NCI-H226 (cell line): ENCODE measurements at places on chromosomes 1 and 21.

DNA sequence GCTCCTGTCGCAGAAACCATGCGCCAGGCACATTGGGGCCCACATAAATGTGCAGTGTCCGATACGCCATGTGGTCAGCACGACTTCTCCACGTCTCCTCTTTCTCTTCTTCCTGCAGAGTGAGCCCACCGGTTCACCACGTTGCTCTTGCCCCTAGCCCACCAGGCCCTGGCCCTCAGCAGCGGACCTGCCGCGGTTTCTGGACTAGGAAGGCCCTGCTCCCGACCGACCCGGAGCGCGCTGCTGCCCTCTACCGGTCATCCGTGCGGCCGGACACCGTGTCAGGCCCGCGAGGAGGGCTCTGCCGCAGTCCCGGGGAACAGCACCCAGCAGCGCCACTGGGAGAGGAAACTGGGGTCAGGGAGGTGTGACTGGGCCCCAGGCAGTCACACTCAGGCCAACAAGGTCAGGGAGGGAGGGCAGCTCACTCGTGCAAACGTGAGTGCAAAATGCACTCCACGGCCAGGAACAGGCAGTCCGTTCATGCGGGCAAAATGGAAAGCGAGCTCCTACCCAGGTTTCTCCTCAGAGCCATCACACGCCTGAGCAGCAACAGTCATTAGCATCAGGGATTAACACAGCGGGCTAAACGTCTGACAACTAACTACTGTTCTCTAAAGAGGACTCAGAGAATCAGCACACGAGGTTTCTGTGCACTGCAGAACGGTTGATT is 13.7 kb downstream of the TLR5 start:
- no peak for DNase-seq

DNA sequence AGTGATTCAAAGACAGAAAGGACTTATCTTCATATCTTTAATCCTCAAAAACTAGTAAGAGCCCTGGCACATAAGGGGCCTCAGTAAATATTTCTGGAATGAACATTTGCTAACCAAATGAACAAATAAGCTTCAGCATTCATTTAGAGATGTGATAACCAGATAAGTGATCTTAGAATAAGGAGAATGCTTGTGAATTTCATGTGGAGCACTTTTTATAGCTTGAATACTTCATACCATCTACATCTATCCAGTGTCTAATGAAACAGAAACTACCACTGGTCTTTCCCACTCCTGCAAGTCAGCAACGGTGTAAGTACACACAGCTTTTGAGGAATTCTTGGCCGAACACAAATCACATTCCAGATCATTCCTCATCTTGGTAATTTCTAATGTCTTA is 38.5 kb downstream of the EDEM3 start:
- DNase-seq = no peak

DNA sequence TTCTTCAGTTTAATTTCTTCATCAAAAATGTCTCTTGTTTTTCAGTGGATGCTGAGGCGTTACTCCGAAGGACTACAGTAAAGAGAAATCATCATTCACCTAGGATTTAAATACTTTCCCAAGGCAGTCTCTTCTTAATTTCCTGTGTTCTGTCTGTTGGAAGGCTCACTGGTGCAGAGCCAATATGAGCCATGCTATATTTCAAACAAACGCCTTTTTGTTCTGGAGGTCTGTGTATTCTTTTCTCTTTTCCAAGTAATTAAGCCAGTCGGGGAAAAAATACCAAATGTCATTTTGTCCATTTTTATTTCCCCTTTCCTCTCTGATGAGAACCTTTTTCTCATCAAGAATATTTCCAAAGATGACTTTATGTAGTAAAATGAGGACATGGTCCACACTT is 206.5 kb downstream of the RWDD3 start:
- DNase-seq = no peak

- no peak for DNase-seq
These were observed 90.4 kb downstream of the NPHP4 start for GRCh38 chr1:5901841-5902240.

DNA sequence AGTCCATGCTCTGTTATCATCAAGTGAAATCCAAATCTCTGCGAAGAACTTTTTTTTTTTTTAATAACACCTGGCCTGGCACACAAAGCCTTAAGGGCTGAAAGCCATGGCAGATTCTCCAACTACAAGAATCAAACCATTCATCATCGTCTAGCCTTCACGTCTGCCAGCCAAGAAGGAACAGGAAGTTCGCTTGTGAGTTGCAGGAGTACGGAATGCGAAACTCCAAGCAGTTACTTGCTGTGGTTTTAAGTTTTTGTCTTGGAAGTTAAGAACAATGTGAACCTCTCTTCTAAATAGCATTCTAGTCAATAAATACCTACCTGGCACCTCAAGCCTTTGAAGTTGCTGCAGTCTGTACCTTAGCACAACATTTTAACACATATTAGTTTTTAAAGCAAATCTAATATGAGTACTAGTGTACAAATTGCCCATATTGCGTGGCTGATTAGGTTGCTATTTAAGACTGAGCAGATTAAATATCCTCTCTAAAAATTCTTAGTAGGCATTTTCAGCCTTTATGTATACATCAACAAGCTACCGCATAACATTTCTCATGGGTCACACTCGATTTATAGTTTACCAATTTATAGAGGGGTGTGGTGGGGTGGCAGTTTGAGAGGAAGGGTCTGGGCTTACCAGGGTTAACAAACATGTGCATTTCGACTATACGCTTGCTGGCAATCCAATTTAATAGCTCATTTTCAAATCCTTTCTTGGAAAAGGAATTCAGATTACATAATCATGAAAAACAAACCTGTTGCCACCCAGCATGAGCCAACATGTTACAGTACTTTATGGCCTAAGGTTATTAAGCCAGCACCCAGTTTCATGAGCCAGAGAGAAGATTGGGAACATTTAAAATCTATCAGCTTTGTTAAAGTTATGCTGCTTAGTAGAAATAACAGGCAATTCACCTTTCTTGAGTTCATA is 22.2 kb upstream of the PTPN14 start:
- DNase-seq = peak; percentile 67

DNA sequence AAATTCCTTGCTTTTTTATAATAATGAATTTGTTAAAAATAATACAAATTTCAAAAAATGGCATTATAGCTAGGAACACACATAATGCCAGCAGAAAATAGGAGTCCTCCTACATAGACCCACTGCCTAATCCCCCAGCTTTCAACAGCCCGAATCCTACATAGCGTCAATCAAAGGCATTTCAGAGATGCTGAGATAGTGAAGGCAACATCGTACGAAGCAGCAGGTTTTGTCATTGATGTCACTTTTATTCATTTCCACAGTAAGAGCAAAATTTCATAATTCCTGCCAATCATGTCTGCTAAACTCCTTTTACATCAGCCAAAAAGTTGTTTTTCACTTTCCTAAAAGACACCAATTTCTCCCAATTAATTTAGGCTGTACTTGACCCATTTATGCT is 94.1 kb downstream of the GREM2 start:
- no peak for DNase-seq

DNA sequence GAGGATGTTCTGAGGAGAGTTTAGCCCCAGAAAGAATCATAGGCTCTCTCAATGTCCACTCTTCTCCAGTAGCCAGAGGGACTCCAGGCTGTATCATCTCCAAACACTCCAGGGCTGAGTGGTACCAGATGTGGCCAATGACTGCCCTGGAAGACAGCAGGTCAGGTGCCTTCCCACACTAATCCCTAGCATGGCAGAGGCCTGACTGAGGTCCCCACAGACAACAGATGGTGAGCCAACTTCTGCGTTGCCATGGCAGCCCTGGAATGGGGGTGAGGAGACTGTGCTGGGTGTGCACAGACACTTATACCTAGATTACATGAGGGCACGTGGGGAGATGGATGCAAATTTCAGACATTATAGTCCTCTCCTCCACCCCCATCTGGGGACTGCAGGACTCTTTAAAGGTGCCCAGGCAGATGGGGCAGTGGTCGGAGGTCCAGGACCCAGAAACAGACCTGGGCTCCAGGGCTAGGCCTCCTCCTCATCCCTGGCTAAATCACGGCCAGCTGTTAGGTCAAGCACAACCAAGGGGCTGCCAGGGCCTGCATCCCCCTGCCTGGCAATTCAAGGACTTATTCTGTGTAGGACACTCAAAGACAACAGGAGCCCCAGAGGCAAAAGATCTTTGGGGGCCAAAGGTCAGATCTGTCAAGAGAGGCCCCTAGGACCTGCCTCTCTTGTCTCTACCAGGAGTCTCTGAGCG is 42.9 kb downstream of the CAMK2N1 start:
- no peak for DNase-seq

DNA sequence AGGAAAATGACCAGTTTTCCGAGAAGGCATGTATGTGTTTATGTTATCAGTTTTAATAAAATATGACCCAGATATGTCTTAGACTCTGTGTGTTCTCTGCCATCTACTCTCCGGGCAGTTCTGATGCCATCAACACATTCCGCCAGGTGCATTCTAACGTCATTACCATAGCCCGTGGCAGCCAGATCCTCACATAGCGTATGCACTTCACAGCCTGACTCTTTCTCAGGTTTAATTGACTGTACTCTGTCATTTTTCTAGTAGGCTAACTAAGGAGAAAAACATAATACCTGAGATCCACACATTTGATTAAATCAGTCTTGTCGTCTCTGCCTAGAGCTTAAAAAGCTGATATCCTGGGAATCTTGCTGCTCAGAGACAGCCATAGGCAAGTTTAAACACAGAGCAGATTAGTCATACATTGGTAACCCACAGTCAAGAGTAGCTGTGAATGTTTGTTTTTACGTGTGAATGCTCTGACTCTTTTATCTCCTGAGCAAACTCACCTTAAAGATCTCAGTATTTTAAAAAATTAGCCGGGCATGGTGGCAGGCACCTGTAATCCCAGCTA is 175.9 kb downstream of the GREM2 start:
- no peak for DNase-seq

GRCh38 chr1:16302709-16303627 is 49.3 kb downstream of the FBXO42 start:
- DNase-seq = no peak

GRCh38 chr1:177451191-177451590 is 280.4 kb downstream of the BRINP2 start:
- DNase-seq = no peak

DNA sequence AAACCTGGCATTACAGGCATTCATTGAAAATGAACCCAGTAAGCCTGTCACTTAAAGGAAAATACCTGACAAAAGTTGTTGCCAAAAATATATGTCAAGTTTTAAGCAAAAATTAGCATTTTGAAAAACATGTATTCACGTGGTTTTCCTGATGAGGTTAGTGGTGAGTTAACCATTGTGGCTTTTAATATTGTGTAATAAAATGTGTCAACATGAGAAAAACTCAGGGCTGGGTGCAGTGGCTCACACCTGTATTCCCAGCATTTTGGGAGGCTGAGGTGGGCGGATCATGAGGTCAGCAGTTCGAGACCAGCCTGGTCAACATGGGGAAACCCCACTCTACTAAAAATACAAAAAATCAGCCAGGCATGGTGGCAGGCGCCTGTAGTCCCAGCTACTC is 731.4 kb downstream of the KCNT2 start:
- no peak for DNase-seq

DNA sequence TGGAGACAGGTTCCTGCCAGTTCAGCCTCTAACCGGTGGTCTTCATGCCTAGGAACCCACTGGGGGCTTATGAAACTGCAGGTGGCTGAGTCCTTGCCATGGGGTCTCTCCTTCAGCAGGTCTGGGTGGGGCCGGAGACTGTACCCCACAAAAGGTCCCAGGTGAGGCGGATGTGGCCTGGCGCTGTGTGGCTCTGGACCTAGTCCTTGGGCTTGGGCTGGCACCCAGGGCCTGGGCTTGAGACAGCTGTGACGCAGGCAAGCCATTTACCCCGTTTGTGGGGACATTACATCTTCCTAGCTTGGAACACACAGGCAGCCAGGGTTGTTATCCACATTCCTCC is 5.9 kb upstream of the SLX9 start:
- no peak for DNase-seq

DNA sequence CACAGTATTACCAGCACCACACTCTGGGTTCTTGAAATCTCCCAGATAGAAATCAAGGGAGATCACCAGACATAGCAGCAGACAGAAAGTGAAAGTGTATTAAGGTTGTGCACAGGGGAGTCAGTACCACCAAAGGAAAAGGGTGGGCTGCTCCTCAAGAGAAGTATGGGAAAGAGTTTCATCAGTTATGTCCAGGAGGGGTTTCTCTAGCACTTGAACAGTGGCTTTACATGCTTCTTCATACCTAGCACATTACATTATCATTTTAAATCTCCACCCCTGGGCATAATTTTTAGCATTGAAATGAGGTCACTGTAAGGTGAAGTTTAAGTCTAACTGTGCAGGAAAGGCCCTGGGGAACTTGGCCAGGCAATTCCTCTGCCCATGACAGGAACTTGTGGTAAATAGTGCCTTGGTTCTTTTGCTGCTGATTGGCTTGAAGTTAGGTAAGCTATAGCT is 601.0 kb downstream of the NUF2 start:
- DNase-seq = no peak

DNA sequence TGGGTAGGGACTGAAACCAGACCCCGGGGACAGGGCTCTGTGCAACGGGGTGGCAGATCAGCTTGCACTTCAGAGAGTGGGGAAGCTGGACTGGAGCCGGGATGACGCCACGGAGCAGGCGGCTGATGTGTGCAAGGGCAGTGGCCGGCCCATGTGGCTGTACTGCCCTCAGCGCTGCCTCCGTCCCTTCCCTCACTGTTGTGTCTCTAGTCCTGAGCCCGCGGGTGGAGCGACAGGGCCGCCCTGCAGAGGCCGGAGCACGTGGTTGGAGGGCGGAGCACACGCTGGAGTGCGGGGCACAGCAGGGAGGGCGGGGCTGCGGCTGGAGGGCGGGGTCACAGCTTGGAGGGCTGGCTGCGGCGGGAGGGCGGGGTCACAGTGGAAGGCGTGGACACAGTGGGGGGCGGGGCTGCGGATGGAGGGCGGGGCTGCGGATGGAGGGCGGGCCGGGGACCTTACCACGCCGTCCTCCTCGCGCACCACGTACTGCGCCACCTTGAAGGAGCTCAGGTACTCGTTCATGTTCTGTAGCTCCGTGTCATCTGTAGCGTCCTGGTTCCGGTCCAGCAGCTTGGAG is 52.4 kb downstream of the CHD5 start:
- DNase-seq = peak; percentile 48

GRCh38 chr1:223849352-223850254 is 3.9 kb upstream of the TP53BP2 start:
- DNase-seq = no peak

GRCh38 chr1:233627823-233628222 is 13.9 kb downstream of the KCNK1 start:
- DNase-seq = no peak

GRCh38 chr1:220894924-220895256 is 15.6 kb downstream of the HLX start:
- DNase-seq = no peak

- no peak for DNase-seq
These were observed 636.9 kb downstream of the KIF26B start for GRCh38 chr1:245791410-245792312.

GRCh38 chr1:26362331-26362730 is 8.4 kb upstream of the CRYBG2 start:
- DNase-seq = no peak

DNA sequence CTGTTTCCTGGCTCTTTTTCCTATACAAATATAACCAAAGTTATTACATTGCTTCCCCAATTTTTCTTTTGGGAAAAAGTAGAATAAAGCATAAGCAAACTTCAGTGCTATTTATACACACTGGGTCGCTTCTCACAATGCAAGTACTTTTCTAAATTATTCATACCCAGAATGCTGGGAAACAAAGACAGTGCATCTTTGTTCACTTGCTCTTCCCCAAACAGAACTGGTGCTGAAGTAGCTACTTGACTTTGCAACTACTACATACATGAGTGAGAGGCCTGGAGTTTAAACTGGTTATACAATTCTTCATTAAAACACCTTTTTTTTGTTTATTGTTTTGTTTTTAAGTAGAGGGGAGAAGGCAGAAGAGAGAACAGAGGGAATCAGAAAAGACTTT is 40.2 kb downstream of the STX6 start:
- DNase-seq = no peak
